Stimulated activated CD8-positive, alpha-beta memory T cell treated with anti-CD3 and anti-CD28 coated beads, Interleukin-15, amount 100 ng/mL, for 1 hour (primary cell): ENCODE measurements at places on chromosomes 11 and 22.
A peak's percentile ranks its signal among the peaks of the same experiment; 100 is the strongest.

- peak; percentile 88 for DNase-seq
These were observed at the start of gene GGA1 for GRCh38 chr22:37608477-37609239. Gene GGA1 (plus strand): TSS chr22:37608834. CDS start chr22:37608861, 27 bp downstream.

DNA sequence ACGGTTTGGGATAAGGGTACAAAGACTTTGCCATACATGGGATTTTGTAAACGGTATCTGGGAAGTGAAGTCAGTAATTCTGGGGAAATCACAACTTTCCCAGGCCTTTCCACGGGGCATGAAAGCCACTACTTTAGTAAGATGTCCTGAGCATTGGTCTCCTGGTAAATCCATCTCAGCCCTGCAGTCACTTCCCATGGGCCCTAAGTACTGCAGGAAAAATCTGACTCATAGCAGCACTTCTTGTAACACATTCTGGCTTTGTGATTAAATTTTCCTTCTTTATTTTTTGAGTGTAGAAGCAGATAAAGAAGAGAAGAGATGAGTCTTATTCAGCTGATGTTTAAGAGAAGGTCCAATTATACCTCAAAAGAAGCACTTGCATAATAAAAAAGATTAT is 67.6 kb downstream of the BLID start:
- no peak for DNase-seq

DNA sequence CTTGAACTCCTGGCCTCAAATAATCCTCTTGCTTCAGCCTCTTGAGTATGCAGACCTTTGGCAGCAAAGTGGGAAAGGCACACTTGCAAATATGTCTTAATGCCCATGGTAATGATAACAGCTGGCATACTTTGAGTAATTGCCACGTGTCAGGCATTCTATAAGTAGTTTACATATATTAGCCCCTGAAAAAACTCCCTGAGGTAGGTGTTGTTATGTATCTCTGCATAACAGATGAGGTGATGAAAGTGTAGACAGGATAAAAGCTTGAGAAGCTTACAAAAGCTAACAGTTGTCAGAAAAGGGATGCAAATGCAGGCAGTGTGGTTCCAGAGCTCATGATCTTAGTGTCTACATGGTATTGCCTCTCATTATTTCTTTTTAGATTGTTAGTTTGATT is 291.1 kb upstream of the C11orf87 start:
- DNase-seq = no peak

DNA sequence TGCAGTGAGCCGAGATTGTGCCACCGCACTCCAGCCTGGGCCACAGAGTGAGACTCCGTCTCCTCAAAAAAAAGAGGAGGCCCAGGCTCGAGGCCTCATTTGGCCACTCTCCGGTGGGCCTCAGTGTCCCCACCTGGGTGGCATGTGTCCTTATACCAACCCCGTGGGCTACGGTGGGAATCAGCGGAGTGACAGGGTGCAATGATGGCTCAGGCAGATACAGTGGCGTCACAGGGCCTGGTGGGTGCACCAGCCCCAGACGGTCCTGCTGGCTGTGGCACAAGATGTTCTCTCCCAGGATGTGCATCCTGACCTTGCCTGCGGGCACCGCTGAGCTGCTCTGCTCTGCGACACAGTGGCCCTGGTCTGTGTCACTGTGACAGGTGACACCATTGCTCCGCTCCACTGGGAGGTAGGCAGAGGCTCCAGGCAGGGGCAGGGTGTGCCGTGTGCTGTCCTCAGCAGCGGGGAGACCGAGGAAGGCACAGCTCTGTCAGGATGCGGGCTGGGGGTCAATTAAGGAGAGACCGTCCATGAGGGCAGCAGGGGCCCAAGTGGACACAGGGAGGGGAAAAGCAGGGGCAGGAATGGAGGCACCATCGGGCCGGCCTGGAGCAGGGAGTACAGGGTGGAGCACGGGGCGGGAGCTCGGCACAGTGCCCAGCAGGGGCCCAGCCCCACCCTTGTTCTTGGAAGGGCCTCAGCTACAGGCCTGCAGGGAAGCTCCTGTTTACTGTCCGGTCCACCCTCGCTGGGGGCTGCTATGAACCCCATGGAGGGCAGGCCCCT is 21.7 kb upstream of the TH start:
- DNase-seq = no peak

DNA sequence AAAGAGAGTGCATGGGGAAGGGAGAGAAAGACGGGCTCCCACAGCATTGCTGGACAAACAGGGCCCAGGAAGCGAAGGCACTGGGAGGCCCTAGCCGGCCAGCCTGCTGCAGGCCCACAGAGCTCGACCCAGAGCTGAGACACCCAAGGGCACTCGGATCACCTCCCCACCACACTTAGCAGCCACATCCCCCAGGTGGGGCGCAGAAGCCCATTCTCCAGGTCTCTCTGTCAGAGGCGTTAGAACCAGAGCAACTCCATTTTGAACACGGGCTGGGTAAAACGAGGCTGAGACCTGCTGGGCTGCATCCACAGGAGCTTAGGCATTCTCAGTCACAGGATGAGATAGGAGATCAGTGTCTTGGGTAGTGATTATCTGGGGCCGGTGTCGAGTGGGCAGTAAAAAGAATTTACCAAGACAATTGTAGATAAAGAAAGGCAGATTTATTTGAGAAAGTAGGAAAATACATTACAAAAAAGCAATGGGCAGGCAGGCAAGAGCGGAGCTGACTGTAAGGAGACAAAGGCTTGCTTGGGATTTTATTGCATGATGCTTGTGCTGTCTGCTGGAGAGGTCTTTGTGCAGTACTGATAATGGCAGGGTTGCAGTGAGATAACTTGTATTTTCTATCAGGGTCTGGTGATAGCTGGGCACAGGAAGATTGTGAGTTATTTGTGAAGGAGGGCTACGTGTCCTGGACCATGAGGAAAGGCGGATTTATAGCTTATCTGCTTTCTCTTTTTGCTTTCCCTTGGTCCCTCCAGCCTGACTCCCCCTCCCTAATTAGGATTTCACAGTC is 13.4 kb upstream of the CAPN5 start:
- no peak for DNase-seq

- no peak for DNase-seq
These were observed 8.3 kb downstream of the ATP5MGL start for GRCh38 chr22:42632096-42632495.

GRCh38 chr11:24731554-24731953 is 234.7 kb downstream of the LUZP2 start:
- DNase-seq = no peak

DNA sequence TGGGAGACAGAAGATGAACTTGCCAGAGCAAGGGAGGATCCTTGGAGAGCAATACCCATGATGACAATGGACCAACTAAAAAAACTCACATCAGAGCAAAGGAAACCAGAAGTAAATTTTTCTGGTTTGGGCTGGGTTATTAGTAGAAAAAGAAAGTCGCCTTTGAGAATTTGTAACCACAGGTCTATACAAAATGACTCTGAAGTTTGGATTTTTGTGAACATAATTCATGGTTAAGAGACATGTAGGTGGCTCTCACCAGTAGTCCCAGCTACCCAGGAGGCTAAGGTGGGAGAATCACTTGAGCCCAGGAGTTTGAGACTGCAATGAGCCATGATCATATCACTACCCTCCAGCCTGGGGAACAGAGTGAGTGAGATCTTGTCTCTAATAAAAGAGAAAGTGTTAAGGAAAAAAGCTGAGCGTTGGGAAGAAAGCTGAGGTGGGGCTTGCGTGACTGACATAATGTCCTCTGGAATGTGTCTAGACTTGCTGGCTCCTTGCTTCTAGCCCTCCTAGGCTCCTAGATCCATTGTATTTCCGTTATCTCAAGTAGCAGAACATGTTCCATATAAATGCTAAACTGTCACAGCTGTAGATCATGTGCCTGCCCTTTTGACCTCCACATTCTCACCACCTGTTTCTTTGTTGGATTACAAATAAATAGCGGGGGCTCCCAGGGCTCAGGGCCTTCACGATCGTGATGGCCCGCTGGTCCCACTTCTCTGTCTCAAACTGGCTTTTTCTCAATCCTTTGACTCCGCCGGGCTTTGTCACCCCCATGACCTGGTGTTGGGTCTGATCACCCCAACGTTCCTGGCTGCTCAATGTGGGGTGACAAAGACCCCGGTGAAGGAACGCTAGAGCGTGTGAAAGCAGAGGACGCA is 56.2 kb upstream of the SC5D start:
- no peak for DNase-seq

DNA sequence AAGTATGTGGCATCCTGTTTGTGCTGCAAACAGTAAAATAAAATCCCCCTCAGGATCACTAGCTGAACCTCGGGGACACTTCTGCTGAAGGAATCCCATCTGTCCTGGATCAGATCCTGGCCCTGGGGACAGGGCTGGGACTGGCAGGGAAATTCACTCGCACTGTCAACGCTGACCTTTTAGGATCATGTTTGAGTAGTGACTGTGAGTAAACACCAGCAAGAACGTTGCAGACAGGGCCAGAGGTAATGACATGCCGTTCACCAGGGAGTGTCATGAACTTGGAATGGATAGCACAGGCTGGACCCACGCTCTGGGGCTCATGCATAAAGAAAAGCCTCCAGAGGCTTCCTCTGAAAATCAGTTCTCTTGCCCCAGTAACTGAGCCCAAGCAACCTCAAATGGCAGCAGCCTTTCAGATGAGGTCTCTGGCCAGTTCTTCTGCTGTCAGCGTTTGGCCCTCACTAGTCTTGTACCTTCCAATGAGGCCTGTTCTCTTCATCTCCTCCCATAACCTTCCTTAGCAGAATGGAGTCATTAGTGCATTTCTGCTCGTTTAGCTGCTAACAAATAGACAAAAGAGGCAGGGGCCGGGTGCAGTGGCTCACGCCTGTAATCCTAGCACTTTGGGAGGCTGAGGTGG is 51.0 kb upstream of the BARX2 start:
- DNase-seq = no peak

GRCh38 chr22:32691101-32691500 is 110.4 kb upstream of the TIMP3 start:
- DNase-seq = no peak

- no peak for DNase-seq
These were observed 625.2 kb downstream of the CNTN5 start for GRCh38 chr11:99645934-99646333.

DNA sequence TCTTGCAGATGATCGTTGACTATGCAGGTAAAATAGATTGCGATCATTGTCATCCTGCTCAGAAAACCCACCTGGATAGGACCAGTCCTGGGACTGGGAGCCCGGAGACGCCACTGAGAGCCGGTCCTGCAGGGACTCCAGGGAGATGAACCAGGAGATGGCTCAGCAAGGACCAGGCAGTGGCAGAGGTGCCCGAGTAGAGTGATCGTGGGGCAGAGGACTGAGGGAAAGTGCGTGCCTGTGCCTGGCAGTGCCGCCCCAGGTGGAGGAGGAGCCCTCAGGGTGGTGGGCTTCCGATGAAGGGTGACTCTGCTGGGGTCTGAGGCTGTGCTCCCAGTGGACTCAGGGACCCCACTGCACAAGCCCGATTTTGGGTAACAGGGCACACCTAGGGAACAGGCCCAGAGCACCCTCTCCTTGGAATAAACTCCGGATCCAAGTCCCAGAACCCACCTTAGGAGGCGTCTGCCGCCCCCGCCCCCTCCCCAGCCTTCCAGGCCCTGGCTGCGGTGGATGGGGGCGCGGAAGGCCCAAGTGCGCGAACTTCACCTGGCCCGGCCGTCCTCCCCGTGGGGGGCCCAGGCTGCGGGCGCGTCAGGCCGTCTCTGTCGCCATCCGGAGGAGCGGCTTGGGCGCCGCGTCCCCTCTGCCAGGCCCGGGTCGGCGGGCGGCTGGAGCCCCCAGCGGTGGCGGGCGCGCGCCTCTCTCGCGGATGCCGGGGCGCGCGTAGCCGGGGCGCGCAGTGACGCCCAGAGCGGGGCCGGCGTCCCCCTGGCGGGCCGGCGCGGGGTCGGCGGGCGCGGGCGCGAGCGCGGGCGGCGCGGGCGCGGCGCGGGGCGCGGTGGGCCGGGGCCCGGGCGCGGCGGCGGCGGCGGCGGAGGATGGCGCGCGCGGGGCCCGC is 1338.8 kb downstream of the BRD1 start:
- DNase-seq = no peak

DNA sequence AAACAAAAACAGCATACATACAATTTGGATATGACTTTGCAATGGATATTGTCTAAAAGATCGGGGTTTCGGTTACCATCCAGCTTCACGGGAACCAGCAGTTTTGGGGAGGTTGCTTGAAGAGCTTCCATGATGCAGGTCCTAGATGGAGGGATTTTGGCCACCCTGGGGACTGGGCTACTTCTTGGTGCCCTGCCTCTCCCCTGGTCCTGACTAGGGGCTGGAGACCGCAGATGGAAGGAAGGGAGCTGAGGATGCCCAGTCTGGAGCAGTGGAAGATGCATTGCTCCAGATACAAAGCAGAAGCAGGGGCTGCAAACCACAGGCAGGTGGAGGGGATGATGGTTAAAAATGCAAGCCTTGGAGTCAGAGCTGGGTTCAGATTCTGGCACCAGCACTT is 13.5 kb downstream of the SOX10 start:
- DNase-seq = no peak

- no peak for DNase-seq
These were observed 52.8 kb upstream of the RRAS2 start for GRCh38 chr11:14411818-14412217.

DNA sequence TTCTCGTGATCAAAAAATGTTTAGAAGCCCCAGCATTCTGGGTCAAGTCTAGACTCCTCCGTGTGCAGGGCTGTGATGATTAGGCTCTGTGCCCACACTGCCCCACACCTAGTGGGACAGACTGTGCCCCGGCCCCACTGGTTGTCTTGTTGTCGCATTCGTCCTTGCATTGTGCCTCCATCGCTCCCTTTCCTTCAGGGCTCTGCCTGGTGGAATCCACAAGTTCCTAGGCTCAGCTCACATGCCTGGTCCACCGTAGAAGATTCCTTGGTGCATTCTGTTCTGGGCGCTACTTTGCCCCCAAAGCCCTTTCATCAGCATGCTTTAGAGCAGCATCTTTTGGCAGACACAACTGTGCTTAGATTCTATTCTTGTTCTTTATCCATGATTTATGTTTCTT is 23.5 kb upstream of the THY1 start:
- no peak for DNase-seq
